ENCODE measurements at places on chromosomes 5 and 9.

GRCh38 chr9:134213508-134213850, 49.1 kb upstream of the RNU6ATAC start:
- no peak for DNase-seq

- no peak for DNase-seq
Measured at GRCh38 chr5:84642795-84643194, 258.1 kb upstream of the EDIL3 start.

GRCh38 chr5:588406-588995, 23.6 kb upstream of the CEP72 start:
- no peak for DNase-seq

GRCh38 chr9:19895006-19895405, 106.2 kb upstream of the SLC24A2 start:
- no peak for DNase-seq

GRCh38 chr9:504921-505740, 290.5 kb downstream of the DOCK8 start:
- DNase-seq: peak; percentile 20

- DNase-seq: no peak
Measured at GRCh38 chr9:114735704-114736103, 53.7 kb upstream of the TEX48 start.

DNA sequence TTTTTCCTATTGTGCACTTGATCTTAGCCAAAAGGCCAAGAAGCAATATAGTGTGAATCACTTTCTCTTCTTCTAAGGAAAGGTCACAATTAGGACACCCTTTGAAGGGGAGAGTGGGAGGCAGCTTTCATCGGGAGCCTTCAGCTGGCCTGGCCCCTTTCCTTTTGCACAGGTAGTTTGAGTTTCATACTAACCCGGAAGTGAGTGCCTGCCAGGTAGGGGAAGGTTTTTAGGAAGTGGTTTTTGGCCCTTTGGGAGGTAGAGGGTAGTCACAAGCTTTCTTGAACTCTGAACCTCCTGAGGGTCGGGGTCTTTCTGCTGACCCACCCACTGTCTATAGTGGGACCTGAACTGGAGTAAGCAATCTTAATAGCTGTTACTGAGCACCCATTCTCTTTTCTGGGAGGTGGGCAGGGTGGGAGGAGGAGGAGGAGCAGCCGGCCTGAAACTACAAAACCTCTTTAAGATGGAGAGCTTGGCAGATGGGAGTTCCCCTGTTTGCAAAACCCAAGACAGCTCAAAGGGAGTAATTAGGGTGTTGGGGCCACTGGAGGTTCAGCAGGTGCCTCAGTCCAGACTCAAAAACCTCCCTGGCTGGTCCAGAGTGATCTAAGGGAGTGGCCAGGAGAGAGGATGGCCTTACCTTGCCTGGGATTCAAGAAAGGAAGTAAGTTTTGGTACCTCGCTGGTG, 6.0 kb downstream of the LARP1 start:
- no peak for DNase-seq

DNA sequence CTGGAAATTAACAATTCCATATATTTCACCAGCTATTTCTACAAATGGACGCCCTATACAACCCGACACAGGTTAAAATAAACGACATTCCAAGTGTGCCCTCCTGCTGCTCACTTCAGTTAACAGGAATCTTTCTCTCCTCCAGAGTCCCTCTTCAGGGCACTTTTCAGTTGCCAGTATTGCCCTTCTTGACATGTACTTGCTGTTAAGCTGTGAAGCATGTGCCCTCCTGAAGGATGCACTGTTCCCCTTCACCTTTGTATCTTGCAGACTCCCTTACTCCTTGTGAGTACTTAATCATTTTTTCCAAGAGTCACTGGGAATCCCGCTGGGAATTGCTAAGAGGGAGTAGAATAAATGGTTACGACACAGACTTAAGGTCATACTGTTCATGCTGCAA, 364.1 kb downstream of the CTNND2 start:
- DNase-seq: no peak

DNA sequence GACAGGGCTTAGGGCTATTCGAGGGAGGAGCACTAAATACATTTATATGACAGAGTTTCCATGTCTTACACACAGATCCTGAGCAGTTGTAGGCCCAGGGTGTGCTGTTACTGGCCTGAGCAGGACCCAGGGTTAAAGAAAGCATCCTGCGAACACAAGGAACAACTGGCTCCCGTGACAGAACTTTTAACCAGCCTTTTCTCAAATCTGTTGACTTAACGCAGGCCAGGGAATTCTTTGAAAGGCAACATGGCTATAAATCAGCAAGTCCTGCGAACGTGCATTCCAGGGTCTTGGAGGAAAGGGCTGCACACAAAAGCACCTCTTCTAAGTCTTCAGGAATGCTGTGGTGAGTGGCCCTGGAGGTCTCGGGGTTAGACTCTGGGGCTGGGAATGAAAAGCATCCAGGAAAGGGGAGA, 45.2 kb upstream of the ANKRD55 start:
- no peak for DNase-seq

DNA sequence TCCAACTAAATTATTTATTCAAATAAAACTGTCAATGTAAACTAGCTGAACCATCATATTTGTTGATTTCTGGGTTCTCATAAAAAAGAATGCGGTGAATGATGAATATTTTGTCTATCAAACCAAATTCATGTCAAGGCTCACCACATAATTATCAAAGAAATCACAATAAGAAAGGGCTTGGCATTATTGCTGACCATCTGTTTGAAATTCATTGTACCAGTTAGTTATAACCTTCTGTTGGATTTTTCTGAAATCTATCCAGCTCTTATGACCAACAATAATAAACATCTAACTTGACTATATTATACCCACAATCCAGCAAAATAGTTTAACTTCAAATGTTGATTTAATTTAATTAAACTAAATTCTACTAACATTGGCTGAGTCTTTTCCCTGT, 53.1 kb downstream of the GABRA1 start:
- DNase-seq: no peak

GRCh38 chr9:132546148-132547051, 36.0 kb upstream of the BARHL1 start:
- no peak for DNase-seq

DNA sequence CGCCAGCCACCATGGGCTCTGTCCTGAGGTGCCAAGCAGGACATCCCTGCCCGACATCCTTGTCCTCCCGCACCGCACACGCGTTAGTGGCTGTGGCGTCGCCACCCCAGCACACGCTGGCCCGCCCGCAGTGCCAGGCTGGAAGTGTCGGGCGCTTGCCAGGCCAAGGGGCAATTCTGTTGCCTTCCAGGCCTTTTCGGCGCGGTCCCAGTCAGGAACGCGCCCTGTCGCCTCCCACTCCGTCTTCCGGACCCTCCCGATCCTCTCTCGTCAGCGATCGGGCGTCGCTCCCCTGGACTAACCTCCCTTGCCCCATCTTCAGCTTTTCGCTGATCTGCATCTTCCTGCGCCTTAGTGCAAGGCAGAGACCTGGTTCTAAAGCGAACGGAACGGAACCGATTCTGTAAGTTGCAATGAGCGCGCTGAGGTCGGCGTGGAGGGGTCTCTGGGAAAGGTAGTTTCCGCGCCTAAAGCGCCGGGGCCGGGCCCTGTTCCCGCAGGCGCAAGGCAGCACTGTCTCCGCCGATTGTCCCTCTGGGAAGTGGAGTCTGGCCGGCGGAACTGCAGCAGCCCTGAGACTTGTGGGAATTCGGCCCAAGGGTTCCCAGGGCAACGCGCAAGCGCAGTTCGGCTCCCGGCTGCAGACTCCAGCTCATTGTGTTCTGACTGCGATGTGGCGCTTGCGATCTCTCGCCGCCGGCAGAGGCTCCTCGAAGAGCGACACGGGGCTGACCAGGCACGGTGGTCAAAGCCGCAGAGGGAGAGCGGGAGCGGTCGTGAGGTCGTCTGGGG, at the start of gene ZNF454:
TSS of gene ZNF454 (plus strand) at position 630 of the 792 bp plus-strand sequence. CDS start 1,594 bp downstream, outside the sequence.
- DNase-seq: no peak

DNA sequence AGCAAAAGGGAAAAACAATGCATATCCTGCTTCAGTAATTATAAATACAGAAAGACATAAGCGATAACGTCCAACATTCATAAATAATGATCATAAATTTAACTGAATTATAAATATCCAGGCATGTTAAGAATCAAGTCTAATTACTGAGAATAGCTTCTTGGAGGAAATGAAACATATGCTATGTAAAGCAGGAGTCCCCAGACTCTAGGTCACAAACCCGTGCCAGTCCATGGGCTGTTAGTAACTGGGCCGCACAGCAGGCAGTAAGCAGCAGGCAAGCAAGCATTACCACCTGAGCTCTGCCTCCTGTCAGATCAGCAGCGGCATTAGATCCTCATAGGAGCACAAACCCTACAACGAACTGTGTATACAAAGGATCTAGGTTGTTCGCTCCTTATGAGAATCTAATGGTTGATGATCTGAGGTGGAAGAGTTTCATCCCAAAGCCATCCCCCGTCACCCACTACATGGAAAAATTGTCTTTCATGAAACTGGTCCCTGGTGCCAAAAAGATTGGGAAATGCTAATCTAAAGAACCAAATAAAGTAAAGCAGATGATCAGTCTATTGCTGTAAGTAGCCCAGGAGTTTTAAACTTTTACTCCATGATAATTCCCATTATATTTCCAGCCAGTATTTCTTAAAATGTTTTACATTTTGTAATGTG, 50.4 kb downstream of the CERT1 start:
- no peak for DNase-seq

GRCh38 chr5:61332851-61333320, 828 bp downstream of the ZSWIM6 start:
- DNase-seq: peak; percentile 37

DNA sequence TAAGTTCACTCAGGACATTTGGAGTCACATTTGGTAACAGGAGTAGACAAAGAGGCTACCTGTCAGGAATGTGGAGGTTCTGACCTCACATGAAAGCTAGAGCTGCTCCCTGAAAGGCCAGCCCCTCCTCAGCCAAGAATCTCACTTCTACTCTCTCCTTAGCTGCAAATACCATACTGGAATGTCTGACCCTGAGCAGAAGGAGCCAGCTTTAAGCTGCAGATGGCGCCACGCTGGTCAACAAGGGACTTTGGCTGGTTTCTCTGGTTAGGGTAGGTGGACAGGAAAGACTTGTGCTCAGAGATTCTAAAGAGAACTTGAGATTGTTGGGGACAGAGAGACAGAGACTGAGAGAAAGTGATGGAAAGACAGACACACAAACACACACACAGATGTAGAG, 21.9 kb downstream of the ASTN2 start:
- DNase-seq: no peak

DNA sequence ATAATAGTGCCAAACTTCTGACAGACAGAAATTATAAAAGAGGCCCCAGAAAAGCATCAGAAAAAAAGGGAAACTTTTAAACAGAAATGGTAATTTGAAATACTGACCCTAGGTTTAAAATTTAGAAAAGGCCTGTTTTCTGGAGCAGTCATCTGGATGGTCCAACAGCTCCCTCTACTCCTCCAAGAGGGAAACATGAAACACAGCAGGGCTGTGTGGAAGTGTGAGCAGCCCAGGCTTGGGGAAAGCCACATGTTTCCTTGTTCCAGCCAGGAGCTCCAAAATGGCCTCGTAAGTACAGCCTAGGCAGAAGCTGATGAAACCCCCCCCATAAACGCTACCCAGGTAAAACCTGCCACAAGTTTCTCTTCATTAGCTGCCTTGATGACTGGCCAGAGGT, 499.3 kb upstream of the ADAMTS16 start:
- no peak for DNase-seq

GRCh38 chr5:161380486-161380885, 166.0 kb downstream of the GABRB2 start:
- no peak for DNase-seq

GRCh38 chr9:4292781-4293180, 7.1 kb downstream of the GLIS3 start:
- DNase-seq: no peak

DNA sequence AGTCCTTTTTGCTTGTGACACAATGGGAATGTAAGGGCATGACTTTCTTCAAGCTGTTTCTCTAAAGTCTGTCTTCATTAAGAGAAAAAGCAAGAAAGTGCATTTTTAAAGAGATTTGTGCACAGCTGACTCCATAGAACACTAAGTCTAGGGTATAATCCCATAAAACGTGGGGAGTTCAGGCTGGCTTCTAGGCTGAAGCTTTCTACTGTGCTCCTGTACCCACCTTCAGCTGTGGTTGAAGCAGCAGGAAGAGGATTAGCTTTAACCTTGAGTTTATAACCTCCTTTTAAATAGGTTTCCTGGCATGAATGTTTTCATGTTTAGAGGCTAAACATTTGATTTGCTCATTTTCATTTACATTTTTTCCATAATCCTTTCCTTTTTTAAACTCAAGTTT, 126.4 kb downstream of the HACD4 start:
- no peak for DNase-seq

GRCh38 chr5:159101685-159102084, 2.0 kb upstream of the EBF1 start:
- DNase-seq: no peak

DNA sequence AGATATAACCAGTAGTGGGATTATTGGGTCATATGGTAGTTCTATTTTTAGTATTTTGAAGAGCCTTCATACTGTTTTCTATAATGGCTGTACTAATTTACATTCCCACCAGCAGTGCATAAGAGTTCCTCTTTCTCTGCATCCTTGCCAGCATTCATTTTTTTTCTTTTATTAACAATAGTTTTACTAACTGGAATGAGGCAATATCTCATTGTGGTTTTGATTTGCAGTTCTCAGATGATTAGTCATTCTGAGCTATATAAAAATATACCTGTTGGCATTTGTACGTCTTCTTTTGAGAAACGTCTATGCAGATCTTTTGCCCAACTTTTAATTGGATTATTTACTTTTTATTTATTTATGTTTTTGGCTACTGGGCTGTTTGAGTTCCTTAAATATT, 1579.3 kb upstream of the CDH6 start:
- no peak for DNase-seq

DNA sequence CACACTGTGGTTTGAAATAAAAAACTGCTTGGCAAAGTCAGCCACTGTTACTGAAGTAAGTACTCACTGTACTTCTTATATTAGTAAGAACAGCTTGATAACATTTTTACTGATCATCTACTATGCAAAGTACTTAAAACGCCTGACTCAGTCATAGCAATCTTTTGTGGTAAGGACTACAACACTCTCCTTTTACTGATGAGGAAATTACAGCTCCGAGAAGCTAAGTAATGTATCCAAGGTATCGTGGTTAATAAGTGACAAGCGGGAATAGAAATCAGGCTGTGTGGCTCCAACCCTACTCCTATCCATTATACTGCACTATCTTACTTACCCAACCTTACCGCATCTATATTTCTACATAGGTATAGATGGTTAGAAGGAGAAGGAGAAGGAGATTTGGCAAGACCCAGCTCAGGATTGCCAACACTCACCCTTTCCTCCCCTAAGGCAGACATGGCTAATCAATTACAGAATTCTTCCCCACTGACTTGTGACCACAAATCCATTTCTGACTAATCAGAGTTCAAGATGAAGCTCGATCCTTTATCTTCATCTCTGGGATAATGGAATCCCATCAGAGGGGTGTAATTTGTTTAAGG, 281.4 kb downstream of the SPOCK1 start:
- DNase-seq: no peak

DNA sequence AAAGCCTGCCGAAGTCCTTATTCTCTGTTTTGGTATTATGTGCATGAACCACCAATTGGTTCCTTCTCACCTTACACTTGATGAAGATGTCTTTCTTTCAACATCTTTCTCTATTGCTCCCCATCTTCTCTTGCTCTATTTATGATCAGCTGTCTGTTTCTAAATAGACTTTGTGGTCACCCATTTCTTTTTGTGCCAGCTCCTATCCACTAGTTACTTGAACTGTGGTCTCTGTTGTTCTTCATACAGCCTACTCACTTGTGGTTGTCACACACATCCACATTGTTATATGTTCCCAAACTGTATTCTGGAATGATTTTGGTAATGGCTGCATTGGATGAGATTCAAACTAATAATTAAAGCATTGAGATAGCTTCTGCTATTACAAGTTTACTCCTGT, 11.4 kb downstream of the VCAN start:
- DNase-seq: no peak

GRCh38 chr5:176739461-176740051, 70.8 kb upstream of the UNC5A start:
- DNase-seq: no peak
